ENCODE measurements at places on chromosomes 11 and 22. TPM values are rescaled to one million over a fixed set of nuclear protein-coding genes. Genes with fewer than 3 reads are reported as not detected.

- DNase-seq = no peak
Observed at GRCh38 chr22:35410663-35411034, 10.7 kb downstream of the MCM5 start.

- DNase-seq = no peak
Observed at GRCh38 chr11:108693852-108694251, 29.0 kb downstream of the DDX10 start.

GRCh38 chr11:8757047-8757446 is 74.5 kb downstream of the RPL27A start:
- no peak for DNase-seq

MMP8 gene
- total RNA-seq = not detected

DNA sequence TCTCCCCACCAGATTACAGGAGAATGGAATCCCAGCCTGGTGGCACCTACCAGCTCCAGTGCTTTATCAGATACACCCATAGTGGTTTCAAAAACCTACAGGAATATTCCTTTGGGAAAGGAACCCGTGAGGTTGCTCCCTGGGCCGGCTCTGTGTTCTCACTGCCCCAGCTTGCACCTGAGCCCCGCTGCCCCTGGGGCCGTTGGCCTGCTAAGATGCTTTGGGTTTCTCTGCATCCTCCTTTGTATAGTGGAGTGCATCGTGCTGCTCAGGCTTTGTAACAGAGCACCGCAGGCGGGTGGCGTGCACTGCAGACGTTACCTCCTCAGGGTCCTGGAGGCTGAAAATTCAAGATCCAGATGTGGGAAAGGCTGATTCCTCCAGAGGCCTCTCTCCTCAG is 414.1 kb downstream of the BRD1 start:
- no peak for DNase-seq

All from neural crest cell (in vitro differentiated cells).